ENCODE measurements at places on chromosomes 16 and 17.

DNA sequence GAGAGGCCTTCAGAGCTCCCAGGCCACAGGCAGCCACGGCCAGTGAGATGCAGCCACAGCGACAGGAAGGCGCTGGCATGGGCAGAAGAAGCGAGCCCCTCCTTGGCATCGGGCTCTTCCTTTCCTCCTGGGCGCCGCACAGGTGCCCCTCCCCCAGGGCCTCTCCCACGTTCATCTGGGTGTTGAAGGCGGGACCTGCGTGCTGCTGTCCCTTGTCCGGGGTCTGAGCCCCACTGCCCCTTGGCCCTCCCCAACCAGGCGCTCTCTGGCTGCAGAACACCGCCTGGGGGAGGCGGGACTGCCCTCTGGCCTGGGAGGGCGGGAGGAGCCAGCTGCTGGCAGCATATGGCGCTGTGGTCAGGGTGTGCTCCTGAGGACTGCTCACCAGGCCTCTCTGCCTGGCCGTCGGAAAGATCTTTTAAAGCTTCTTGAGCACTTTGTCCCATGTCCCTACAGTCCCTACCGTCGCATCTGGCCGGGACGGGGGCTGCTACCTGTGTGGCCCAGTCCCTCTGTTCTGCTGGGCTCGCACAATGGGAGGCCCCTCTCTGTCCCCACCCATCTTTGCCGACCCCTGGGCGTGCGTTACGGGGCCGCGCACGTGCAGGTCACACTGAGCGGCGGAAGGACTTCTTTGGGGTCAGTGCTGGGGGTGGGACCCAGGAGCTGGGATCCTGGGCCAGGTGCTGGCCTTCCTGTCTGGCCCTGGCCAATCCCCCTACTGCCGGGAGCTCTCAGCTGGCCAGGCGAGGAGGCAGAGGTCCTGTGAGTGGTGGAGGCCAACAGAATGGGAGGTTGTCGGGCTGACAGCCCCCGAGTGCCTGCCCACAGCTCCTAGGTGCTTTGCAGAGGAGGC is 1.7 kb downstream of the SLC25A10 start:
- DNase-seq, result no peak

- no peak for DNase-seq
Measured at GRCh38 chr16:4677994-4678393, 15.4 kb upstream of the NUDT16L1 start.

DNA sequence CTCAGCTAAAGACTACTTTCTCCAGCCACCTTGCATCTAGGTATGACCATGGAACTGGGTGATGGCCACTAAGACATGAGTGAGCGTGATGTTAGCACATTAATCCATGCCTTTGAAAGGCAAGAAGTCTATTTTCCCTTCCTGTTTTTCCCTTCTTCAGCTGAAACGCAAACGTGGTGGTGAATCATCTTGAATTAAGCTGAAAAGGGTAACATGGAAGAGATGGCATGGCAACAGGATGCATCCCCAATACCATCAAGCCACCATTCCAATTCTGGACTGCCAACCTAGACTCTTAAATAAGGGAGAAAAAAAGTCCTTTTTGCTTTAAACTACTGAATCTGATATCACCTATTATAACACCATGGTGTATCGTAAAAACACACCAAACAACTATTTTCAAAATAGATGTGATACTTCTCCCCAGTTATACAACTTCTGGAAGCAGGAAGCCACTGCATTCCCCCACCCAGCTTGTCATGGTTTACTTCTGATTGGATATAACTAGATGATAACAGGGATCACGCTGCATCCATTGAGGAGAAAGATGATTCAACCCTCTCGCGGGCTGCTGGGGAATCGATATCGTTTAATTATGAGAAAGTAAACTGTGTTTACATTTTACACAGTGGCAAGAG is 368.6 kb downstream of the CDH13 start:
- no peak for DNase-seq

- no peak for DNase-seq
Measured at GRCh38 chr17:78532311-78532710, 44.9 kb downstream of the DNAH17 start.

- DNase-seq, result no peak
Measured at GRCh38 chr16:82178352-82178751, 8.3 kb upstream of the MPHOSPH6 start.

DNA sequence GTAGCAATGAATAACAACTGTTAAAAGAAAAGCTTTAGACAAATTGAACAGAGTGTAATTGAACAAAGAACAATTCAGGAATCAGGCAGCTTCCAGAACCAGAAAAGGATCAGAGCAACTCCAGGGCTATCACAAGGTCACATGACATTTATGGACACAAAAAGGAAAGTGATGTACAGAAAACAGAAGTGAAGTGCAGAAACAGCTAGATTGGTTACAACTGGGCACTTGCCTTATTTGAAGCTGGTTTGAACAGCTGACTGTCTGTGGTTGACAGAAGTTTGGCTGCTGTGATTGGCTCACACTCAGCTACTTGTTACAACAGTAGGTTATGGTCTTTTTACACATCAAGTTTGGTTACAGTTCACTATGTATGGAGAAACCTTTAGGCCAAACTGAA is 14.8 kb downstream of the EFCAB5 start:
- no peak for DNase-seq

DNA sequence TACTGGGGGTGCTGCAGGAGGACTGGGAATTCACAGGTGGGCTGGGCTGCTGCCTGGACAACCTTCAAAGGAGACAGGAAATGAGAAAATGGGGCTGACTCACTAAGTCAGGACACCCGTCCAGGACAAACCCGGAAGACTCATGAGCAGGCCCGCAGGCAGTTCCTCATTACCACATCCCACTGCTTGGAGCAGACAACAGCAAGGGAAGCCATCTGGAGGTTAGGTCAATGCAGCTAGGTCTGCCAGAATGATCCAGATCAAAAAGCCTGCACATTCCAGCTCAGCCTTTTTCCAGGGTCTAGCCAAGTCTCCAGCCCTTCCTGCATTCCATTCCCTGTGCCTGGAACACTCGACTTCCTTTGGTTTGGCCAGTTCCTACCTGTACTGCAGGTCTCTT is 536.5 kb upstream of the CDH11 start:
- no peak for DNase-seq

GRCh38 chr16:78256686-78257375 is 157.4 kb downstream of the WWOX start:
- no peak for DNase-seq

DNA sequence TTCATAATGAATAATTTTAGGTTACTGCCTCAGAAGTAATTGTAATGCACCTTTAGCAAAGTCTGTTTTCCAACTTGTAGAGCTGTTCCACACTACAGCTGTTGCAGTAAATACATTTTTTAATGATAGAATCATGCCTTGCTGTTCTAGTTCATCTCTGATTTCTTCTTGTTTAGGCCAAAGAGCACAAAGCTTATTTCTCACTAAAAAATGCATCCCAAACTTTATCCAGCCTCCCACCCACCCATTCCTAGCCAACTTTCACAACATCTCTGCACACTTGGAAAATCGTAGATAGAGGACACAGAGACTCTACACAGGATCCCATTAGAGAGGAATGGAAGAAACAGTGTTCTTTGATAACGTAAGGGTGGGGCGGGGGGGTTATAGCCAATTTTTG is 252.2 kb upstream of the DYNLRB2 start:
- no peak for DNase-seq

- no peak for DNase-seq
Measured at GRCh38 chr16:84520725-84521496, 16.5 kb upstream of the MEAK7 start.

DNA sequence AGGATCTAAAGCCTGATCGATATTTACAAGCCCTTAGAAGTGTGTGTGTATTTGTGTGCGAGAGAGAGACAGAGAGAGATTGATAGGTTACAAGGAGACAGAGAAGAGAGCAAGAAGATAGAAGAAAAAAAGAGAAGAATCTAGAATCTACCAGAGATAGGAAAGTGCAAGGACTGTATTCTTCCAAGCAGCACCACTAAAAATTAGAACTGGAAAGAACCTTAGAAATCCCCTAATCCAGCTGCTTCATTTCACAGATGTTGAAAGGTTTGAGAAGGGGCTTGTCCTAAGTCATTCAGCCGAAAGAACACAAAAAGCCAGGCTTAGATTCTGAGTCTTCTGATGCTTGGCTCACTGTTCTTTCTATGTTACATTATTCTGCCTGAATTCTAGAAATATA is 92.2 kb downstream of the HS3ST3A1 start:
- DNase-seq, result no peak

DNA sequence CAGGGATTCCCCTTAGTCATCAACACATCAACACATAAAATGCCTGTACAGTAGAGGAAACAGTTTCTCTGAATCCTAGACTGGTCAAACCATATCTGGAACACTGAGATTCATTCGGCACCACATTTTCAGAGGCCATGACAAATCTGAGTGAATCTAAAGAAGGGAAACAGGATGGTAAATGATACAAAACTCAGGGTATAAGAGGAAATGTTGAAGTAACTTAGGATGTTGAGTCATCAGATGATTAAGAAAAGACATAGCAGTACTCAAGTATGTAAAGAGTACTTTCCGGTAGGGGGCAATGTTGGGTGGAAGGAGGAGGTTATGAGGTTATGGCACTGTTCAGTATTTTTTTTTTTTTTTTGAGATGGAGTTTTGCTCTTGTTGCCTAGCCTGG is 358.5 kb upstream of the PMFBP1 start:
- DNase-seq, result no peak

- no peak for DNase-seq
Measured at GRCh38 chr17:36149296-36149820, 27.1 kb downstream of the TBC1D3B start.

DNA sequence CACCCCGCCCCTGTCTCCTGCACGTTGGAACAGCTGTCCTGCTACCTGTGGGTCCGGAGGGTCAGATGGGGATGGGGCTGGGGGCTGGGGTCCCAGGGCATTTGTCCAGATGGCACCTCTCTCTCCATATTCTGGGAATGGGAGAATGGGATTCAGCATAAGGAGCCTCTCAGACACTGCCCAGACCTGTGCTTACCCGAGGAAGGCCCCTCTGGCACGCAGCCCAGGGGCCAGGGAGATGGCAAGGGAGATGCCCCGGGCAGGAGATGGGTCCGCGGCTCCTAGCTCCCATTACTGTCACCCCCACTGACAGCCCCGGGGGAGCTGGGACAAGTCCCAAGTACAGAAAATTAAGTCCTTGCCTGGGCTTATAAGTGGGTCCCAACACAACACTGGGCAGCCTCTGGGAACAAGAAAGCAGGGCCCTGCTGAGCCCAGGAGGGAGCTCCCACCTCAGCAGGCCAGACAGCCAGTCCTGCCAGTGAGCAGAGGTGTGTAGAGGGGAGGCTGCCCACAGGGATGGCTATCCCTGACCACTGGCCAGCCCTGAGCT is 1.8 kb downstream of the VASN start:
- no peak for DNase-seq

- no peak for DNase-seq
Measured at GRCh38 chr17:1212946-1213345, 33.2 kb upstream of the ABR start.

GRCh38 chr17:9002227-9002605 is 19.1 kb upstream of the NTN1 start:
- DNase-seq, result no peak

- DNase-seq, result peak; percentile 58
Measured at GRCh38 chr16:12819126-12820117, 15.7 kb upstream of the CPPED1 start.

DNA sequence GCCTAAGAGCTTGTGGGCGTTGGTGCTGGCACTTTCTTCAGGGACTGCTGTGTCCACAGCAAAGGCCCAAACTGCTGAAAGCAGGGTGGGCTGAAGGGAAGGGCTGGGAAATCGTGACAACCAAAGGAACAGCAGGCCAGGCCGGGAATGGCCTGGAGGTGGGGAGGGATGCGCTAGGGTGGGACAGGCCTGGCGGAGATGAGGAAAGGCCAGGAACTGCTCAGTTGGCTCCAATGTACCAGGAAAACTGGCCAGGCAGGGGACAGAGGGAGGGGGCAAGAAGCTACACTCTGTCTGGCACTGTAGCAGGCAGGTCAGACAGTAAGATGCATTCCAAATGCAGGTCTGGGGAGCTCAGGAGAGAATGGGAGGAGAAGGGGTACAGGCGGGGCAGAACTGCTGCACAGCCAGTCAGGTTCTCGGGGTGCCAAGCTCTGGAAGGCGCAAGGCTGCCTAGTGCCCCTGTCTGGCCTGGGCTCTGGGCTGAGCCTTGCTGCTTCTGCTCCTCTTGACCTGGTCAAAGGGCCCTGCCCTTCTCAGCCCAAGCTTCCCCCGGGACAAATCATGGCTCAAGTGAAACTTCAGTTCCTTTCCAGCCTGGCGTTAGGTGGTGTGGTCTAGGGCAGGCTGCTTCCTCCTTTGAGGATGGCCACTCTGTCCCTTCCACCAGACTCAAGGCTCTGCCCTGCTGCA is 7.3 kb downstream of the PNMT start:
- DNase-seq, result no peak

DNA sequence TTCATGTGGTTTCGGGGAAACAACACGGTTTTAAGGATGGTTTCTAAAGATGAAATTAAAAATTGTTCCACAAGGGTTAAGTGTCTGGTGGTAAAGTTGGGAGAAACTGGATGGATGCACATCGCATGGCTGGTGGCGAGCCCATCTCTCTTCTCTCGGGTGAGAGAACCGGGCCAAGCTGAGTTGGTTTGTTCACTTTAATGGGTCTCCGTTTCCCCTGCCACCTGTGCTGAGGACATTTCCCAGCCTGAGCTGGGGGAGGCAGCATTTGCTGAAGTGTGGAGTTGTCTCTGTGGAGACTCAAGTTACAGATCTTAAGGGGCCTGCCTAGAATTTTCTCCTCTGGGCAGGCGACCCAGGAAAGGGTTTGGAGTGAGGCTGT is 7.9 kb downstream of the FUS start:
- no peak for DNase-seq

- no peak for DNase-seq
Measured at GRCh38 chr17:82215095-82215971, 2.7 kb upstream of the CCDC57 start.

DNA sequence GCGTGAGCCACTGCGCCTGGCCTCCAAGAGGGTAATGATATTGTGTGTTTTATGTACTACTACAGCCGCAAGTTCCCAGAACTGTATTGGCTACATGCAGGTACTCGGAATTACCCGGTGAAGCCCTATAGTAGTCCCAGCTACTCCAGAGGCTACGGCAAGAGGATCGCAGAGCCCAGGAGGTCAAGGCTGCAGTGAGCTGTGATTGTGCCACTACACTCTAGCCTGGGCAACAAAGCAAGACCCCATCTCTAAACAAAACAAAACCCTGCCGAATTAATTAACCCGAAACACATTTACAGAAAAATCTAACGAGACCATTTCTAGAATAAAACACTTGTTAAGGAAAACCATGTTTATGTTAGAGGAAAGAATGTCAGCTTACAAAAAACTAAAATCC is 2.2 kb upstream of the USP22 start:
- DNase-seq, result no peak

DNA sequence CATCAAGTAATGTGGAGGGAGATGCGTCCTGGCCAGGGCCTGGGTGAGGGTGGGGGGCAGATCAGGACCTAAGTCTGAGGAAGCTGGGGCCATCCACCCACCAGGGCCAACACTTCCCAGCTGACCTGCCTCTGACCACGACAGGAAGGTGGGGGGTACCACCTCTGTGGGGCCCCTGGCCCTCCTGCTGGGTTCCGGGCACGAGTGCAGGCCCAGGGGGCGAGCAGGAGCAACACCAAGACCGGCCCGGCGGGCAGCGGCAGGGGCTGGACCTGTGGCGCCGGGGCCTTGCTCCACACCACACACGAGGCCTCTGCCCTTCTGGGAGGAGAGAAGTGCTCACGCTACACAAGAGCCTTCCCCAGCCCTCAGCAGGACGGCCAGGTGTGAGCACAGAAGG is 13.3 kb downstream of the PDIA2 start:
- DNase-seq, result no peak
